ENCODE measurements at places on chromosomes 7 and 10.

GRCh38 chr7:80752954-80753690, 114.7 kb downstream of the CD36 start:
- DNase-seq: no peak

GRCh38 chr10:110355922-110356627, 51.4 kb upstream of the SMNDC1 start:
- DNase-seq: no peak

- DNase-seq: no peak
These were observed 43.1 kb upstream of the KDM7A start for GRCh38 chr7:140219672-140220524.

DNA sequence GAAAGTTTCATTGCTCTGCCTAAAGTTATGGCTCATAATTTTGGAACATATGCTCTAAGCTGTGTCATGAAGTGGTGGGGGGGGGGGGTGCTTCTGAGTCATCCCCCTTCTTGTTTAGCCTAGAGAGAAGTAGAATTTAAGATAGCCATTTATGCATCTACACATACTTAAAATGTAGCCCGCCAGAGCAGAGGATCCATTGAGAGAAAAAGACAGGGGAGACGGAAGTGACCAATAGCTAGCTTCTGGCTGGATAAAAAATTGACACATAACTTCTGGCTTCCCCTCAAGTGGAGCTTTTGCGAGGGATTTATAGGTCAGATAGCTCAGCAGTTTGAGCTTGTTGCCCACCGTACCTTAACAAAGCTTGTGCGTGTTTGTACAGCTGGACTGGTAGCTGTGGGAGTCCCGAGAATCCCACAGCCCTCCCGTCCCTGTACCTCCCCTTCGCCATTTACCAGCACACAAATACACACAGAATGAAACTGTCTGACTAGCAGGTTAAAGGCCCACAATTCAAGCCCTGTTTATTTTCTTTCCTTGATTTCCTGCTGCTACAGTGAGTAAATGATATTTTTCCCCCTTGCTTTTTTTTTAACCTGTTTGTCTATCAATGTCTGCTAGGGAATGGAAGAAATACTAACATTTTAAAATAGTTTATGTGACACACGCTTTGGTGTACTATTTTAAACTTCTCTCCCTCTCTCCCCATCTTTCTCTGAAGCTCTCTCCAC, 232.6 kb upstream of the FERD3L start:
- DNase-seq: peak; percentile 1

Data from SK-N-SH (cell line).